ENCODE measurements at places on chromosomes 5 and 9. TPM values are rescaled to one million over a fixed set of nuclear protein-coding genes. Genes with fewer than 3 reads are reported as not detected.

- H3K27ac ChIP-seq = no peak overlapping the region
- peaks cover 18% of the 10 kb centered on the region for H3K27me3 ChIP-seq
- H3K36me3 ChIP-seq = no peaks in the 10 kb centered on the region
Measured at GRCh38 chr5:107400328-107400727, 270.4 kb downstream of the EFNA5 start.

DNA sequence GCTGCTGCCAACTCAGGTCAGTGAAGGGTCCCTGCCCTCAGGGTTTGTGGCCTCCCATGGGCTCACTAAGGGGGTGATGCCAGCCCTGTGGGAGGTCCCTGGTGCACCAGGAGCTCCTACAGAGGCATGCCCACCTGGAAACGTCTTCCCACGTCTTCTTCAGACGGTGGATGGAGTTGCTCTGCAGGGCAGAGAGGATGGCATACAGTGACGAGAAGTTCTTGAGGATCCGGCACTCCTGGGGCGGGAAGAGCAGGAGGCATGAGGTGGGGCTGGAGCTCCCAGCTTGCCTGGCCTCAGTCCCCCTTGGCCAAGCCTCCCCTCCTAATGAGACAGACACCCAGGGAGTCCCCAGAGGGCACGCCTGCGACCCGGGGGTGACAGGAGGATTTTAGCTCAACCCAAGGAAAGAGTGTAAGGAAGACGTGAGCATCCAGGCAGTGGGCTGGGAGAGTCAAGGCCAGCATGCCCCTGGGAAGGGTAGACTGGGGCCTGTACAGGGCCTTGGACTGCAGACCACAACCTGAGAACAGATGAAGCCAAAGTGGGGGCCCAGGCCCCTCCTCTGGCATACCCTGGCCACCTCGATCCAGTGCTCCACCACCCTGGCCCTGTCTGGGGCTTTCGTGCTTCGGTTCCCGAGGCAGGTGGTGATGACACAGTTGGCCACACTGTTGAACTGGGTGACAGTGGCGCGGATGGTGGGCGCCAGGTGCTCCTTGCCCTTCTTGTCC lies 14.4 kb downstream of the RALGDS start:
- peaks cover 3% of the 10 kb centered on the region for H3K4me1 ChIP-seq
- no peaks in the 10 kb centered on the region for H3K27me3 ChIP-seq
- no peak for DNase-seq
- H3K36me3 ChIP-seq = peaks cover 26% of the 10 kb centered on the region
- peak overlapping the region; percentile 17 for H3K27ac ChIP-seq

DNA sequence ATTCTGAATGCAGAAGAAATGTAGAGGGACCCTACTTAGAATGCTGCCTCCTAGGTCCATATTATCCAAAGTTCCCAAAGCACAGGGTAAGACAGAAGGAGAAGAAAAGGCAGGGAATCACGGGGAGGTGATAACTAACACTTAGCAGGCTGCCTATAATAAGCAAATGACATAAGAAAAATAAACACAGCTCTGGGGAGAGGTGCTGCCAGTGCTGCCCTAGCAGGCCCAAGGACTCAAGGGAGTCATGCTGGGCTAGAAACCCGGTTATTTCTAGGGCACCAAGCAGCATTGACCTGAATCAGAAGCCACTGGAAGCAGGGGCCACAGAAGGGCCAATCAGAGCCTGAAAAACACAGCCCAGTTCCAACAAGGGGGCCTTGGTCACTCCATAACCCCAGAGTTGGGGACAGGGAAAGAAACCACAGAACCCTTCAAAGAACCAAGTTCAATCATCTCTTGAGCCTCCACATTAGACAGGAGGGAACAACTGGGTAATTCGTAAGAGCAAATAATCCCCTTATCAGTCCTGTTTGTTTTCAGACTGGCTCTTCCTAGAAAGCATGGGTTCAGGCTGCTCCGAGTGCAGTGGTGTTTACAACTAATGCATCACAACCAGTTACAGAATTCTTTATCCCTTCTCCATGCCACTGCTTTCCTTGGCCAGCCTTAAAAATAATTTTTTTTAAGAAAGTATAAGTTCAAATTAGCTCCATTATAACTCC lies 24.0 kb downstream of the NRG2 start:
- H3K4me3 ChIP-seq = no peak overlapping the region
- H3K27me3 ChIP-seq = peaks cover 5% of the 10 kb centered on the region
- H3K36me3 ChIP-seq = no peaks in the 10 kb centered on the region
- H3K4me1 ChIP-seq = no peaks in the 10 kb centered on the region
- no peak overlapping the region for H3K27ac ChIP-seq
- no peak for DNase-seq

DNA sequence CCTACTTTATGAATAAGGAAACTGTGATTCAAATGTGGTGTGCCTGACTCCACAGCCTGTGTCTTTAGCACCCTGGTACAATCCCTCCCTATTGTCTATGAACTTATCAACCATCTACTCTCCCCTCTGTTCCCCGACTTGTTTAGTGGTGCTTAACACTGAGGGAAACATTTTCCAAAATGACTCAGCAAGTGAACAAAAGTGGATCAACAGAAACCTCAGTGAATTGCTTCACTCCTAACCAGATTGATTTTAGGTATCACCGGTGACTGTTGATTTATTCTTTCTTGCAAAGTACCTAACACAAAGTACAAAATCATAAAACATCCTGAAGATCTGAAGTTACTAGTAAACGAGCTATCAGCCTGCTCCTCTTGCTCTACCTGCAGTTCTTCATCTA lies 42.1 kb upstream of the RAPGEF6 start:
- peaks cover 5% of the 10 kb centered on the region for H3K4me1 ChIP-seq
- H3K27ac ChIP-seq = peak overlapping the region; percentile 63
- H3K4me3 ChIP-seq = no peak overlapping the region

- peak within 1 kb of the TSS; percentile 93 for H3K4me3 ChIP-seq
- H3K36me3 ChIP-seq = no peaks in the 10 kb centered on the region
- H3K27me3 ChIP-seq = no peaks in the 10 kb centered on the region
- H3K27ac ChIP-seq = peak within 1 kb of the TSS; percentile 91
- H3K4me1 ChIP-seq = peaks cover 28% of the 10 kb centered on the region
- DNase-seq = peak; percentile 96
Measured at GRCh38 chr9:36036780-36037548, at the start of gene RECK. RECK (plus strand) TSS chr9:36036913; CDS start chr9:36036999, 86 bp downstream.

- peak overlapping the region; percentile 44 for H3K4me3 ChIP-seq
- peaks cover 66% of the 10 kb centered on the region for H3K4me1 ChIP-seq
- no peaks in the 10 kb centered on the region for H3K27me3 ChIP-seq
Measured at GRCh38 chr5:34716986-34717385, 60.9 kb downstream of the RAI14 start.

DNA sequence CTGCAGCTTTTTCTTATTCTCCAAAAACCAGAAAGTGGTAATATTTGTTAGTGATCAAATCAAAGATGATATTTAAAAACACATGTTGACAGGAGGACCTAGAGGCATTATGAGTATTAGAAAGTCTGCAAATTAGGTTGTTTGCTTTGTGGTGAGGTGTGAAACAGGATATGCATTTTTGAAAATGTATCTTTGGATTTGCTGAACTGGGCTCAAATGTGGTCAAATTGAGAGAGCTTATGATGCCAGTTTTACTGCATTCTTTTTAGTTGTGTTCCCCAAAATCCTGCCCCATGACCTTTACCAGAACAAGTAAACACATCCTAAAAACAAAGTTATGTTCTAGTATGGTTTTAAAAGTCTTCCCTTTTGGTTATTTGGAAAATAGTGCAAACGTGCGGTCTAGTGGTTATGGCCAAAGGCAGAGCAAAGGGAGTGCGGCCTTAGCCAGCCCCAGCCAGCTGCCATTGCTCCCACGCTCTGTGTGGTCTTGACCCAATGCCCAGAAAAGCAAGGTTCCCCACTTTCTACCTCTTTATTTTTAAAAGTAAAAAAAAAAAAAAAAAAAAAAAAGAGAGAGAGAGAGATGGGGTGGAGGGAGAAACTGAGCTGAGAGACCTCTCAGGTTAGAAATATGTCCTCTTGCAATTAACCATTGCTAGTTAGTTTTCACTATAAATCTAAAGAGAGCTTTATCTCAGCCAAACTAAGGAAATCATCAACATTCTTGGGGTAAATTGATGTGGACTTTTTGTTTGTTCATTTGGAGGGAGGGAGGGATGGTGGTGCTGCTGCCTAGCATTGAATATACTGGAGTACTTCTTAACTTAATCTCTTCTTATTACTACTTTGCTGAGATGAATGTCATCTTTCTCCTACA lies 176.6 kb downstream of the ARHGAP26 start:
- no peaks in the 10 kb centered on the region for H3K36me3 ChIP-seq
- H3K27ac ChIP-seq = no peak overlapping the region
- DNase-seq = no peak
- no peaks in the 10 kb centered on the region for H3K4me1 ChIP-seq
- H3K4me3 ChIP-seq = no peak overlapping the region

GRCh38 chr5:78560000-78560855 lies 88.3 kb downstream of the LHFPL2 start:
- no peaks in the 10 kb centered on the region for H3K27me3 ChIP-seq
- H3K36me3 ChIP-seq = peaks cover 15% of the 10 kb centered on the region
- peaks cover 26% of the 10 kb centered on the region for H3K4me1 ChIP-seq
- H3K4me3 ChIP-seq = no peak overlapping the region
- H3K27ac ChIP-seq = peak overlapping the region; percentile 40
- no peak for DNase-seq

DNA sequence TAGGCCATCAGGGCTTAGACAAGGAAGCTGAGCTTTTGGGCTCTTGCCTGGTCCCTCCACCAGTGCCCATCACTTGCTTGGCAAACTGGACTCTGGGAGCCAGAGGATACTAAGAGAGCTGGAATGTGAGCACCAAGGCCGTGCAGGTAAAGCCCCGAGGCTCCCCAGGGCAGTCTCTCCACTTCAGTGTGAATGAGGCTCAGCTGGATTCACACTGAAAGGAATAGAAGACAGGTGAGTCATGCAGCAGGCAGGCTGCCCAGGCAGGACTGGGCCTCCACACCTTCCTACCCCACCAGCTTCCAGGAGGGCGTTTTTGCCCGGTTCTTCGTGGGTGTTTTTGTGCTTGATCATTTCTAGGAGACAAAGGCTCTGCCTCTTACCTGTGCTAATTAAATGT lies 7.3 kb upstream of the CTSV start:
- peaks cover 37% of the 10 kb centered on the region for H3K4me1 ChIP-seq
- H3K27ac ChIP-seq = peak overlapping the region; percentile 52
- no peak overlapping the region for H3K4me3 ChIP-seq
- peak; percentile 59 for DNase-seq
- H3K36me3 ChIP-seq = peaks cover 10% of the 10 kb centered on the region
- peaks cover 16% of the 10 kb centered on the region for H3K27me3 ChIP-seq

DNA sequence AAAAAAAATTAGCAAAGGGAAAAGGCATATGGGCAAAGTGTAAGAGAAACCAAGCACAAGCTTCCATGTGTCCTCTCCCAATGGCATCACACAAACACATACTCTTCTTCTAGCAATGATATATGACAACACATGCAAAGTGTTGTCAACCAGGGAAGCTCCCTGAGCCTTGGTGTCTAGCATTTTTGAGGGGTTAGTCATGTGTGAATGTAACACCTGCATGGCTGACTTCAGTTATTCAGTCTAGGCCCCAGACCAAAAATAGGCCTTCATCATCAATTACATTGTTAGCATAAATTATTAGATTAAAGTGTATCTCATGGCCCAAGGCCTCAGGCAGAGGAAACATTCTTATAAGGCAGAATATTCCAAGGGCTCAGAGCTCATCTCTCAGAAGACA lies 450.0 kb downstream of the TLE1 start:
- H3K4me3 ChIP-seq = no peak overlapping the region
- H3K27ac ChIP-seq = no peak overlapping the region
- H3K36me3 ChIP-seq = no peaks in the 10 kb centered on the region
- no peak for DNase-seq

DNA sequence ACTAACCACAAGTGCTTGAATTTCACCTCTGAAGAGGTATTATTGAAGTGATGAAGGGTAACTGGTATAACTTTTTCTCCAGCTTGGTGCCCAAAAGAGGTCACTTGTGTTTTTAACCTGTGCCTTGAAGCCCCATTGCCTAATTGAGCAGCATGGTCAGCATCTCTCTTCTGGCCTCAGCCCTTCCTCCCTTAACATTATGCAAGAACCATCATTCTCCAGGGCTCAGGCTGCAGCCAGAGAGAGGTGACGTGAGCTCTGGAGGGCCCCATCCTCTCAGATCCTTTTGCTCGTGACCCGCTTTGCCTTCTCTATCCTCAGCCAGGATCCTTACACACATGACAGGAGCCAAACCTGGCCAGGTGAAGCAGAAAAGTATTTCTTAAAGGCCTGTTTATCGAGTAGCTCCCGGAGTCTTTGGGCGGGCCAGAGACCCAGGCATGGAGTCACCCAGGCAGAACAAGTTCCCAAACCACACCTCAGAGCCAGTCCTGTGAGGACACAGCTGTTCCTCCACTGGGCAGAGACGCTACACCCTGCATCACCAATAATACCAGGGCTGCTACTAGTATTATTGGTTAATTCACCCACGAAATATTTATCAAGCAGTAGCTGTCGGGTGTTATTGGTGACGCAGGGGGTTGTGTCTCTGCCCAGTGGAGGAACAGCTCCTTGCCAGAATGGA lies 29.6 kb upstream of the BOD1 start:
- peaks cover 9% of the 10 kb centered on the region for H3K27me3 ChIP-seq
- H3K36me3 ChIP-seq = no peaks in the 10 kb centered on the region
- no peak for DNase-seq
- no peak overlapping the region for H3K4me3 ChIP-seq
- no peak overlapping the region for H3K27ac ChIP-seq

DNA sequence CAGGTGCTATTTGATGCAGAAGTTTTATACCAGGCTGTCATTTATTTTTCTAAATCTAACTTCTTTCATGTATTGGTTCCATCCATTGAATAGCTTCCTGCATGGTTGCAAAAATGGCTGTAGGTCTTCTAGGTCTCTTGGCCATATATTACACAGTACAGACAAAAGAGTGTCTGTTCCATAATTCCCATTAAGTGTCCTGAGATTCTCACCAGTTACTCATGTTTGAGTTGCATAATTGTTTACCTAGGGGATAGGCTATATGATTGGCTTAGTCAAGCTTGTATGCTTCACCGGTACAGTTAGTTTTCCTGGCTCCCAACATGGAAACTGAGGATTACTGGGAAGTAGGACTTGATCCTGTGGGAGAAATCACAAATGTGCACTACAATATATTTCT lies 399.4 kb upstream of the NUDT12 start:
- no peak overlapping the region for H3K4me3 ChIP-seq
- no peaks in the 10 kb centered on the region for H3K27me3 ChIP-seq
- no peak for DNase-seq
- H3K4me1 ChIP-seq = no peaks in the 10 kb centered on the region
- H3K36me3 ChIP-seq = peaks cover 12% of the 10 kb centered on the region

Gene PTGS1
- 1.0 TPM for total RNA-seq

Gene ARID3C
- total RNA-seq = 0.23 TPM

Gene EIF4E1B
- 1.1 TPM for total RNA-seq

All from WTC11 (cell line).